ENCODE measurements at places on chromosomes 16 and 17.
A peak's percentile ranks its signal among the peaks of the same experiment; 100 is the strongest.

DNA sequence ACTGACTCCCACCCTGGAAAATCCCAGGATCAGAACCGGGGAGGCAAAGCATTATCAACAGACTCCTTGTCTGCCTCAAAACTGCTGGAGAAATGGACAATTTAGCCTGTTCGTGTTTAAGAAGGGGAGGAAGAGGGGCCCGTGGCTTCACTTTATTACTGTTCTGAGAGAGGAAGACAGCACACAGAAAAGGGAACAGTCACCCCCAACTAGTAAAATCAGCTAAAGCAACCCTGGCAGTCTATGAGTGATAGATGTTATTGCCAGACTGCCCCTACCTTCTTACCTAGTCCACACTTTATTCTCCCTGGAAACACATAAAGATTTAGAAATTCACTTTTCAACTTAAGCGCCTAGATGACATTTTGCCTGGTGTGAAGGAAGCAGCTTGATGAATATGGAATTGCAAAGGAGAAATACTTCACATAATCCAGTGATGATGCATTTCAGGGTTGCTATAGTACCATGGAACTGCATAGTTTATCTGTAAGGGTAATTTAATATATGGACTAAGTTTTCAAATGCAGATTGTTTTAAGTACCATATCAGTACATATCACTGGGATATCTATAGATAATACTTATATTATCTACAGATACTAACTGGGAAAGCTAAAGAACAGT, 36.9 kb upstream of the TRAP1 start:
- DNase-seq: no peak

GRCh38 chr17:1485423-1486376, 6.8 kb downstream of the MYO1C start:
- DNase-seq: peak; percentile 32

- no peak for DNase-seq
These were observed 69.2 kb upstream of the DHX40 start for GRCh38 chr17:59496178-59496577.

GRCh38 chr17:14621826-14622614, 321.1 kb downstream of the HS3ST3B1 start:
- DNase-seq: no peak

GRCh38 chr17:77581480-77581879, 377.0 kb upstream of the TNRC6C start:
- DNase-seq: no peak

DNA sequence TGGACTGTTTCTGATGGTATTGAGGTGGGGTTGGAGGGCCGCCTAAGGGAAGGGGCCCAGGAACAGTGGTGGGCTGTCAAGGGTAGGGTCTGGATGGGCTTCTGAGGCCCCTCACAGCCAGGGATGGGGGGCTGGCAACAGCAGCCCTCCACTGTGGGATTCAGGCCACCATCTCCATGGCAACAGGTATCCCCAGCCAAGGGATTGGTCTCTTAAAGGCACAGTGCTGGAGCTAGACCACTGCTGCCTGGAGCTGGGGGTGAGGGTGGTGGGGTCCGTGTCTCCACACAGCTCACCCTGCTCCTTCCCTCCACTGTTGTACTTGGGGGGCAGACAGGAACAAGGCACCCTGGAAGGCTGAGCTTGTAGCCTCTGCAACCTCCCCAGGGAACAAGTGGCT, 41.8 kb downstream of the PSME3IP1 start:
- DNase-seq: no peak

- no peak for DNase-seq
These were observed 94.3 kb downstream of the AXIN2 start for GRCh38 chr17:65467156-65467555.

DNA sequence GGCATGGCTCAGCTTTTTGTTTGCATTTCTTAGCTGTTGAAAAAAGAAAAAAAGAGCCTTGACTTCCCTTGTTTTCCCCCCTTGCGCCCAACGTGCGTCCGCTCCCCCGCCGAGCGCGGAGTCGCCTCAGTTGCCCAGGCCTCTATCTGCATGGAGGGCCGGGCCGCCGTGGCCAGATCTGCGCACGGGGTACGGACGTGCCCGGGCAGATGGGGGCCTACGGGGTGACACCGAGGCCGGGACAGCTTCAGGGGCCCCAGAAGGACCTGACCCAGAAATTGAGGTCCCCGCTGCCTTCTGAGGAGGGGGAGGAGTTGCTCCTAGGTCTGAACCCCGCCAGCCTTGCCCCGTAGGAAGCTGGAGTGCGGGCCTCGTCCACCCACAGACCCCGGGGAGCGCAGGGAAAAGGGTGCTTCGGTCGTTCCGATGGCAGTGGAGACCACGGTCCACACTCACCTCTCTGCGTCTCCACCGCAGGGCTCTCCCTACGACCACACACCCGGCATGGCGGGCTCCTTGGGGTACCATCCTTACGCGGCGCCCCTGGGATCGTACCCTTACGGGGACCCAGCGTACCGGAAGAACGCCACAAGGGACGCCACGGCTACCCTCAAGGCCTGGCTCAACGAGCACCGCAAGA, 1.5 kb downstream of the IRX5 start:
- DNase-seq: no peak

- no peak for DNase-seq
These were observed 4.5 kb downstream of the STAT5B start for GRCh38 chr17:42271779-42272035.

- DNase-seq: no peak
These were observed 100.2 kb downstream of the WSCD1 start for GRCh38 chr17:6170349-6170748.

DNA sequence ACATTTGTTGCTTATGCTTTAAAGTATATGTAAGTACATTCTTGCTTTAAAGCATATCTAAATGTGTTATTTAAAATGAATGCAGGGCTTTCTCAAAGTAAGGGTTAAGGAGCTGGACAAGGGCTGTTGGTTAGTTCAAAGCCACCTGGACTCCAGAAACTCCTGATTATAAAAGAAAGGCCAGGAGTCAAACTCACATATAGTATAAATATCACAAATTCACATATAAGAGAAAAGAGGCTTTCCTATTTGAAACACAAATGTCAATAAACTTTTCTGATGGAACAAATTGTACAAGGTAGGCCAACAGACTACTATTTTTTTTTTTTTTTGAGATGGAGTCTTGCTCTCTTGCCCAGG, 84.5 kb upstream of the CORO6 start:
- no peak for DNase-seq

GRCh38 chr16:89407282-89407924, 83.0 kb downstream of the ANKRD11 start:
- no peak for DNase-seq

DNA sequence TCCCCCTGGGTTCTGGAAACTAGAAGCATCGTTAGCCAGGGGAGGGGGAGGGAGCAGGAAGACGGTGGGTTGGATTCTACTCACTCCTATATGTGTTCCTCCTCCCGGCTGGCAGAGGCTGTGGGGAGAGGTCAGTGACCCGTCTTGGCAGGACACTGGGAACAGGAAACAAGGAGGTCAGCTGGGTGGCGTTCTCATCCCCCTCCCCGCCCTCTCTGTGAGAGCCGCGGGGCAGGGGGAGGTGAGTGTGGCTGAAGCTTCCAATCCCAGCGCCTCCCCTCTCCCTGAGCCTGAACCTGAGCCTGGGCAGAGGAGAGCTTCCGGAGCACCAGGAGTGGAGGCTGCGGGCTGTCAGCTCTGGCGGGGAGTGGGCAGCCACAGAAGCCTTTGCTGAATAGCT, 12.5 kb downstream of the GPRC5C start:
- no peak for DNase-seq

DNA sequence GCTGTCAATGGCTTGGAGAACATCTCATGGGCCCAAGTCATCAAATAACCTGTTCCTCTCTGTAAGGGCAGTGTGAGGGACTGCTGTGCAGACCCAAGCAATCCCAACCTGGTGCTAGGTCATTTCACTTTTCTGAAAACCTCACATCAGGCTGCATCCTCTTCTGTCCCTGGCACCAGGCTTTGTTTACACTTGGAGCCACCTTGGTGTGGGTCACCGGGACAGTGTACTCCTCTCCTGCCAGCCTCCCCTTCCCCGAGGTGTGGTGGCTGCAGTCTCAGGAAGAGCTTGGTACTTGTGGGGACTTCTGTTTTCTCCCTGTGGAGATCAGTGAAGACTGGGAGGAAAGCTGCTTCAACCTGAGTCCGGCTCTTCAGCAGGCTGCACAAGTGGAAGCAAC, 12.4 kb downstream of the SLC7A6OS start:
- DNase-seq: no peak

DNA sequence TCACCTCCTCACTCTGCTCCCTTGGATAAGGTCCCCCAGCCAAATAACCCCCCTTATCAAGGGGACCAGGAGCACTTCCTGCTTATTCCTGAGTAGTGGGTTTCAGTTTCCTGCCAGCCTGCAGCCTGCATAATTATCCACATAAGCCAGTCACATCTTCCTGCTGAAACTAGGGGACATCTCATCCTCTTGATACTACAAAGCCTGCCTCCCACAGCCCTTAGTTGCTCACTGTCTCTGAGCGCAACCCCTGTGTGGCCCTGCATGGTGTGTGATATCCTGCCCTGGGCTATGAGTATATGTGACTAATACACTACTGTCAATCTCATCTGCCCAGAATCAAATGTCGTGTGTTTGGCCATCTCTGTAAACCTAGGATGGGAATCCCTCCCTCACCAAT, 8.0 kb upstream of the XYLT2 start:
- no peak for DNase-seq

DNA sequence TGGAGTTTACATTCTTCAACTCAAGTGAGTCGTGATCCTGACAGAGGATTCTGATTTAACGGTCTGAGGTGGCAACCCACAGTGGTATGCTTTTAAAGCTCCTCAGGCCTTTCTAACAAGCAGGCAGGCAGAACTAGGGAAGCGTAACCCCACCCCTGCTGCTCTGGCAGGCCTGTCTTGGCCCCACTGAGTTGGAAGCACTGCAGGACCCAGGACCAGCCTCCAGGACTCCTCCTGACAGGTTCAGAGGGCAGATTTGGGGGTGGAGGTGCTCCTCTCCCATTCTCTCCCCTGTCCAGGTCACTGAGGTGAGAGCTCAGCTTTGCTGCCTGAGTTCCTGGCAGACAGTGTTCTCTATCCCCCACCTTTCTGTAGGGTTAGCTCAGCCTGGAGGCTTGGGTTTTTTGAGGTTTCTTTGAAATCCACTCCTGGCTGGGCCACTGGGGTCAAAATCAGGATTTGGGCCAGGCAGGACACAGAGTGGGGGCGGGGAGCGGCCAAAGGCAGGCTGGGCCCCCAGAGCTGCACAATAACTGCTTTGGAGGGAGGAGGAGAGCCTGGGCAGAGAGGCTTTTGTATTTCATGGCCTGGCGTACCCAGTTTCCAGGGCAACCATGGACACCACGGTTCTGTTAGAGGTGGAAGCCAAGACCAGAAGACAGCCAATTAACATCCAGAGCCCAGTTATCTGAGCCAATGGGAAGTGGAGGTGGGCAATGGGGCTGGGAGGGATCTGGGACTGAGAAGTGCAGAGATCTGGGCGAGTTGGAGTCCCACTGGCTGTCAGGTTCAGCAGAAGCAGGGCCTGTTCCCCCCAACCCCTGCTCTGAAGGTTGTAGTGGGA, 9.5 kb downstream of the MRPL27 start:
- no peak for DNase-seq

- DNase-seq: no peak
These were observed 14.2 kb downstream of the NKIRAS2 start for GRCh38 chr17:42034059-42034458.

DNA sequence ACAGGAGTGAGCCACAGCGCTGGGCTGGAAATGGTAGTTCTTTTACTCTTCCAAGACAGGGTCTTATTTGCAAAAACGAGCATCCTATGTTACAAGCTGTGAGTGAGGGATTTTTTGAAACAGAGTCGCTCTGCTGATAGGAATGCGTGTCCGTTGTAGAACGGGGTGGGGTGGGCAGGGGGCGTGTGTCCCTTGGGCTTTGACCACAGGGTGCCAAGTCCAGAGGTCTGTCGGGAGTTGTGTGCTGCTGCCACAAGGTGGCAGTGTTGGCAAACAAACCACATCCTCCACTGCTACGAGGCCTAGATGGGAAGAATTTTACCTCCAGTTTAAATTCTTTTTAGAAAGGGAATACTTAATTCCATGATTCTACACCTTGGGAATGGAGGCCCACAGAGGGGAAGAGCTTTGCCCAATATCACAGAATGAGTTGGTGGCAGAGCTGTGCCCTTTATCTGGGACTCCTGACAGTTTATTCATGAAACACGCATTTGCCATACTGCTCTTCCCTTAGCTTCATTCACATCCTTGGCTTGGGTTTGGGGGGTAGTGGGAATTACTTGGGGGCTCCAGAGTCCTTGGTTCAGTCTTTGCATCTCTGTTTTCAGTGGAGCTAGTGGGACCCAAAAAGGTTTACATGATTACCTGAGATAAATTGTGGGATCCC, 30.6 kb upstream of the ETV4 start:
- peak; percentile 52 for DNase-seq

- no peak for DNase-seq
These were observed 1.8 kb upstream of the HOXB4 start for GRCh38 chr17:48579760-48580554.

DNA sequence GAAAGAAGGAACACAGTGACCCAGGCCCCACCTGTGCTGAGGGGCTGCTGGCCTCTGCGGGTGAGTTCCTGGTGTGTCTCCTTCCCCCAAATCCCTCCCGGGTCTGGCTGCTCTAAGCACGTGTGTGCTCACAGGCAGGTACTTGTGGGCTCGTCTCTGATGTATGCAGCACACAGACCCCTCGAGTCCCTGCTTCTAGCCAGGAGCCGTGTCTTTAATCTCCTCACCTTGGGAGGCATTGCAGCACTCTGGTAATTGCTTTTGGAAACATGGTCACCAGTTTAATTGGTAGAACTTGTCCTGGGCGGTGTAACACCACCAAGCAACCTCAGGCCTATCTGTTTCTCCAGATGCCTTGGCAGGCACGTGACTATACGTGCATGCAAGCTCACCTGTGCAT, 8.8 kb upstream of the RPL38 start:
- DNase-seq: no peak

DNA sequence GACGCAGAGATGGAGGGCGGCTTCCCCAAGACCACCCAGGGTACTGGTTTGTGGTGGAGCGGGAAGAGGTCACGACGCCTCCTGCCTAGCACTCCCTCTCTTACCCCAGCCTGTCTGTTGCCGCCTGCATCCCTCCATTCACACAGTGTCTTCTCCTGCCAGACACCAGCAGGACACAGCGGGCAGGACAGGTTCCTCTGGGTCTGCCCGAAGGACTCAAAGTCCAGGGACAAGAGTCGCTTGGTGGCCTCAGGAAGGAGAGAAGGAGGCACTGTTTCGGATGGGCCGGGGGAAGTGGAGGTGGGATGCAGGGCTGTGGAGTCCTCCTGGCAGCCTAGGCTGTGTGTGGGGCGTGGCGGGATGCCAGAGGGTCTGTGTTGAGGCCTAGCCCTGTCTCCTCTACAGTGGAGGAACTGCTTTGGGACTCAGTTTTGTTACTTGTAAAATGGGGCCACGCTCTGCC, 19.6 kb upstream of the TNS4 start:
- DNase-seq: no peak

Measured in activated T-helper 1 cell treated with anti-CD3 and anti-CD28 coated beads, Interleukin-2, amount 50 U/mL, for 16 hours (primary cell).